ENCODE measurements at places on chromosomes 4 and X.

DNA sequence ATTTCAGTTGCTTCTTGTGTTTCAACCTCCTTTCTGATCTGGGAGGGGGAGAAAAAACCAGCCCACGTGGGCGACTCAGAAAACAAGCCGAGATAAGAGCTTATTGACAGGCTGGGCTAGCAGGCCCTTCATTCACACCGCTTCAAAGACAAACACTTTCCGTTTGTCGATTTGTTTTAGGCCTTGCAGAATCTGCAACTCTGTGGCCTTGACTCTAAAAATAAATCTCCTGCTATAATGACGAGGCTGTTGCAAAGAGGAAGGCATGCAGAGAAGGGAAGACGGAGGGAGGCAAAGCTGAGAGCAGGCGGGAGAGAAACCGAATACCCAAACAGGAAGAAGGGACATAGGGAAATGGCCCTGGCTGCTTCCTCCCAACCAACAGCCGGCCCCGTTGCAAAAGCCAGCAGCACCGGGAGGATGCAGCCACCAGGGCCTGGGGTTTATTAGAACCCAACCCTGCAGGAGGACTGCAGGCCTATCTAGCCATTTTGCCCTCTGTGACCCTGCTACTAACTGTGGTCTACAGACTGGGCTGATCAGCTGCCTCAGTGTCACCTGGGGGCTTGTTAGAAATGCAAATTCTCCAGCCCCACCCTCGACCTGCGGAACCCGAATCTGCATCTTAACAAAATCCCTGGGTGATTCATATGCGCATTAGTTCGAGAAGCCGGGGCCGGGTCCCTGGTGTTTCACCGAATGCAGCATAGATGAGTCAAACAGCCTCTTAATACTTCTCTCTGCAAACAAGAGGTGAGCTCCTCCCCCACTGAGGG, 325.5 kb downstream of the BCOR start:
- peak; percentile 9 for DNase-seq

DNA sequence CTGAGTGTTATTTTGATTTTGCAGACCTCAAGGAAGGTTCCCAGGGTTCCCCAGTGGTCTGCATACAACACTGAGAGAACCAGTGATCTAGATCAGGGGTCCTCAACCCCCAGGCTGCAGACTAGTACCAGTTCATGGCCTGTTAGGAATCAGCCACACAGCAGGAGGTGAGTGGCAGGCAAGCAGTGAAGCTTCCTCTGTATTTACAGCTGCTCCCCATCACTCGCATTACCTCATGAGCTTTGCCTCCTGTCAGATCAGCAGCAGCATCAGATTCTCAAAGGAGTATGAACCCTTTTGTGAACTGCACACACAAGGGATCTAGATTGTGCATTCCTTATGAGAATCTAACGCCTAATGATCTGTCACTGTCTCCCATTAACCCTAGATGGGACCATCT, 28.5 kb downstream of the EDNRA start:
- no peak for DNase-seq

DNA sequence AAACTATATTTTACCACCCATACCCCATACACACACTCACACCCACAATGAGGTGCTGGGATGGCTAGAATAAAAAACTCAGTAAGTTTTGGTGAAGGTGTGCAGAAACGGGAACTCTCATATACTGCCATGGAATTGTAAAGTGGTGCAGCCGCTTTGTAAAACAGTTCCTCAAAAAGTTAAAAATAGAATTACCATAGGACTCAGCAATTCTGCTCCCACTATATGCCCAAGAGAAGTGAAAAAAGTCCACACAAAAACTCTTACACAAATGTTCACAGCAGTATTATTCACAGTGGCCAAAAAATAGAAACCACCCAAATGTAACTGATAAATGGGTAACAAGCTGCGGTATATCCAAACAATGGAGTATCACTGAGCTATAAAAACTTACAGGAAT, 6.5 kb downstream of the CENPU start:
- no peak for DNase-seq

DNA sequence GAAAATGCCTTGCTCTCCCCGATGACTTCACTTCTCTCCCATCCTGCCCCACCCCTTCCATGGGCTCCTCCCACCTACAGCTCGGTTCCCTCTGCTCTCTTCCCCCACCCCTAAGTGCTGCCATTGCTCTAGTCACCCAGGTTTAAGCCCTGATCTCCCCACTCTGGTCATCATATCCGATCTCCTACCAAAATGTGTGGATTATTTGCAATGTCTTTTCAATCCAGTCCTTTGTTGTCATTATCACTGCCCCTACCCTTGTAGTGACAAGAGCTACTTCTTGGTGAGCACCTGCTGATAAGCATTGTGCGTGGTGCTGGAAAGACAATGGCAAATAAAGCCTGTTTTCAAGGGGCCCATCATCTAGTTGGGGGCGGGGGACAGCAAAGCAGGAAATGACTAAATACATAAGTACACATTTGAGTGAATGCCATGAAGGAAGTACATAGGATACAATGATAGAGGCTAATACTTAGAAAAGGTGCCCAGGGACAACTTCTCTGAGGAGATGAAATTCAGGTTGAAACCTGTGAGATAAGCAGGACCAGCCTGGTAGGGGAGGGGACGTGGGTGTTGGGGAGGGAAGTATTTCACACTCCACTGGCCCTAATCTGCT, 63.8 kb downstream of the DLG3 start:
- no peak for DNase-seq

DNA sequence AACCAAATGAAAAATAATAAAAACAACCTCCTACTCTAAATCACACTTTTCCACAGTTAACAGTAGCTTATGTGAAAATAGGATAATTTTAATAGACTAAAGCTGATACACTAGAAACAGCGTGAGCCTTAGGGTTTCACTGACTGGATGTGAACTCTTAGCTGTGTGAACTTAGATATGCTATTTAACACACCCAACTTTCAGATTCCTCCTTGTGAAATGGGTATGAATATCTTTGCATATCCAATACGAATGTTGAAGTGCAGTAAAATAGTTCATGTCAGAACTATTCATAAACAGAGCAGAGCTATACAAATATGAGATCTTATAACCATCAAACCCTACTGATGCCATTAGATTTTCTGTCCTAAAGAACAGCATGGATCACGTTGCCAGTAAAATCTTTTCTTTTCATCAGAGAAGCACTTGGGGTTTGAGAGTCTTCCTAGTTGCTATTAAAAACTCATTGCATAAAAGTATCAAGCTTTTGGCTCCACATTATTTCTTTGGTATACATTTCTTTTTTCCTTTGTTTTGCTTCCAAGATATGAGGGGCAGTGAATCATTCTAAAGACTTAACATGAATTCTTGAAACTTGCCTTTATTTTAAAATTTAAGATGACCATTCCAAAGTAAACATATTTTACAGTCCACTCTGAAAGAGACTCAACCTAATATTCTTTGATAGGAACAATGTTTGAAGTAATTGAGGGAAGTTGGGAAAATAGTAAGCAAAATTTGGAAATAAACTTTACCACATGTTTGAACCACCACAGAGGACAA, 102.4 kb downstream of the CPE start:
- no peak for DNase-seq

DNA sequence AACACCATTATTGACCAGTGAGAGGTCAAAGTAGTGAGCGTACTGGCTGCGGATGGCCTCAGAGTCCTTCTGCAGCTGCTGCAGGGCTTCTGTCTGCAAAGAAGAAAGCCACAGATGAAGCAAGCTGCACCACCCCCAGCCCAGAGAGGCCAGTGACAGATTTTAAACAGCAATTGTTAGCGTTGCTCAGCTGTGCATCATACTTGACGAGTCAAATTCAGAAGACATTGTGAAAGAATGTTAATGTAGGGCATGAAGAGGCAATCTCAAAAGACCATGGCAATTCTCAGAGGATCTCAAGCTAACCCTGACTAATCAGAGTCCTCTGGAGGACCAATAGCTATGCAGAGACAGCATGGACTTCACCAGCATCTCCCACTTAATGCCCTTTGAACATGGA, 16.6 kb downstream of the DKC1 start:
- DNase-seq: no peak

GRCh38 chr4:95610061-95610569, 61.3 kb upstream of the UNC5C start:
- no peak for DNase-seq

GRCh38 chrX:153816831-153817690, 13.3 kb downstream of the PDZD4 start:
- peak; percentile 16 for DNase-seq

GRCh38 chr4:55819634-55820033, at the start of gene EXOC1L:
EXOC1L (plus strand) TSS chr4:55819790; CDS start chr4:55820027, 237 bp downstream.
- peak; percentile 3 for DNase-seq

GRCh38 chr4:159677521-159677920, 574.6 kb downstream of the RAPGEF2 start:
- no peak for DNase-seq

GRCh38 chr4:122341886-122342285, 36.9 kb upstream of the ADAD1 start:
- DNase-seq: no peak

DNA sequence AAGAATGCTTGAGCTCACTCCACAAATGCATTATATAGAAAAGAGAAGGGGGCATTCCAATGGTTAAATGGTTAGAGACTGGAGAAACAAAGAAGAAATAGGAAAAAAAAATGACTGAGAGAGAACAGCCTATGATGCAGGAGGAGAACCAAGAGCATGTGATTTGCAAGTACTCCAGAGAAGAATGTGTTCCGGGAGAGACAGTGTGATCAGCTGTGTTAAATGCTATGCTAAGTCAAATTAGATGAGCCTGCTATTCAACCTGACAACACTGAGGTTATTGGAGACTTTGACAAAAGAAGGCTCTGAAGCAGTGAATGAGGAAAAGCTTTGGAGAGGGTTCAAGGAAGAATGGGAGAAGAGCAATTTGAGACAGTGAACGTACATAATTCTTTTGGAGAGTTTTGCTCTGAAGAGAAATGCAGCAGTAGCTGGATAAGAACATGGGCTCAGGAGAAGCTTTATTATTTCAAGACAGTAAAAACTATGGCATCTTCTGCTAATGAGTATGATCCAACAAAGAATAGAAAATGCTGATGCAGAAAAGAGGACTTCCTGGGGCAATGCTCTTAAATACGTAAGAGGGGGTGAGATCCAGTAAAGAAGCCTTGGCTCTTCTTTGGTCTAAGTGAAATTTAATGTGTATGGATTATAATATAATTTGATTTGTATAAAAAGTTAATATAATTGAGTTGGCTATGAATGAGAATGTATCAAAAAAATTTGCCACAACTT, 66.3 kb downstream of the PPP3CA start:
- DNase-seq: no peak

GRCh38 chr4:147325571-147325981, 155.3 kb upstream of the EDNRA start:
- DNase-seq: no peak

GRCh38 chr4:114192854-114193253, 213.4 kb upstream of the ARSJ start:
- no peak for DNase-seq

- no peak for DNase-seq
Observed at GRCh38 chr4:173522160-173522950, 7.7 kb downstream of the HAND2 start.

- no peak for DNase-seq
Observed at GRCh38 chr4:26342328-26343037, 21.7 kb downstream of the RBPJ start.

- DNase-seq: no peak
Observed at GRCh38 chr4:85092943-85093342, 126.5 kb upstream of the WDFY3 start.

GRCh38 chr4:44996276-44996845, 270.0 kb upstream of the GNPDA2 start:
- DNase-seq: no peak

- no peak for DNase-seq
Observed at GRCh38 chr4:39657465-39657864, 18.8 kb upstream of the SMIM14 start.

GRCh38 chrX:47177079-47177478, 16.6 kb upstream of the UBA1 start:
- DNase-seq: no peak

DNA sequence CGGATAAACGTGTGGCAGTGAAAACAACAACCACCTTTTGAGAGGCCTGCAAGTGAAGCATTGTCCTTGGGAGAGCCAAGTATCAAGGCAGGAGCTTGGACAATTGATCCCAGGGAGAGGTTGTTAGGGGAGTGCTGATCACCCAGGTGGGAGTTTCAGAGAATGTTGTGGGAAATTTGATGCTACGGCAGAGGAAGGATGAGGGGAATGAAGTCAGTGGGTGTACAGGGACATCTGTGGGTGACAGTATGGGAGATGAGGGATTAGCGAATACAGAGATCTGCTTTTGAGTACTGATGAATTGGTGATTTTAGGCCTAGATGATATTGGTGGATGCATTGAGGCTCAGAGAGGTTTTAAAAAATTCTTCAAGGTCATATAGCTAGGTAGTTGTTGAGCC, 4.3 kb downstream of the GNL3L start:
- no peak for DNase-seq

- DNase-seq: no peak
Observed at GRCh38 chr4:148831945-148832344, 389.7 kb upstream of the NR3C2 start.

- no peak for DNase-seq
Observed at GRCh38 chrX:118847676-118848075, 24.1 kb downstream of the ZCCHC12 start.

- DNase-seq: no peak
Observed at GRCh38 chr4:114807357-114807756, 208.8 kb downstream of the UGT8 start.

DNA sequence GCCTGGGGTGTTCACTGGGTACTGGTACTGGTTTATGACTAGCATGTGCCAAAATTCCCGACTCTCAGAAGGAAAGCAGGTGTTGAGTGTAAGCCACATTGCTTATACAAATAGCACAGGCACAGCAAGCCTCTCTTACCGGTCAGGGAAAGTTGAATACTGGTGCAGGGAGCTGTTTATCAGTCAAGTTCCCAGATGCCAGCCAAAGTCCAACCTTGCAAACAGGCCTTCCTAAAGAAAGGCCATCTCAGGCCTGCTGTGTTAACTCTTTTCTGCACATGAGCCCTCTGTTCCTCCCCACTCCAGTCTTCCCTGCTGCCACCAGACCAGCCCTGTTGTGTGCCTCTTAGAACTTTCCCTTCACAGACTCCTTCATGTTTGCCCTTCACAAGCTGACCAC, 34.2 kb downstream of the PKD2 start:
- no peak for DNase-seq
